ENCODE measurements at places on chromosomes 11 and 22.

DNA sequence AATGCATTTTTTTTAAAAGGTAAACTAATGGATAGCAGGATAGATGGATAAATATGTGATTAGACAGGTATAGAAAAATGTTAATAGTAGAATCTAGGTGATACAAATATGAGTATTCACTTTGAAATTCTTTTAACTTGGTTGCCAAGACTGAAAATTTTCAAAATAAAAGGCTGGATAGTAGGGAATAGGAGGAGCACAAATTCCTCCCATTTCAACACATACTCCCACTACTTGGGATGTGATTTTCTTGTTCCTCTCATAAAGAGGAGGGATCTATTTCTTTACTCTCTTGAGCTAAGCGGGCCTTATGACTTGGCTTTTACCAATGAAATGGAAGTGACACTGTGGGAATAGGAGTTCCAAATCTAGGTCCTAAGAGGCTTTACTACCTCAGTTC lies 35.9 kb downstream of the PIK3C2A start:
- DNase-seq, result no peak

GRCh38 chr11:36488096-36488495 lies 22.0 kb downstream of the TRAF6 start:
- no peak for DNase-seq

DNA sequence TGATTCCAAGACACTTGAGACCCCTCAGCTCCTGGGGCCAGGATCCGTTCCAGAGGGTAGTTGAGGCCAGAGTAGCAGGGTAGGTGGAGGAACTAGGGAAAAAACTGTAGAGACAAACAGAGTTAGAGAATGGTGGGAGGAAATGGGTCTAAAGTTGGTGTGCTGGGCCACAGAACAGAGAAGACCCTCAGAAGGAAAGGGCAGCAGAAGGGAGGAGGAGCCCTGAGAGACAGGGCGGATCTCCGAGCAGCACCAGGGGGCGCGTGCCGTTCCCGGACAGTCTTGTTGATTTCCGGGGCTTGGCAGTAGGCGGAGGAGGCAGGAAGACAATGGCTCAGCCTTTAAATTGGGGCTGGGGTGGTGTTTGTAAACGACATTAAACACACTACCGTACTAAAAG lies 2.4 kb upstream of the CECR2 start:
- no peak for DNase-seq

GRCh38 chr22:39279170-39279850 lies 34.5 kb upstream of the PDGFB start:
- DNase-seq, result no peak

GRCh38 chr11:79043726-79044125 lies 397.1 kb downstream of the TENM4 start:
- DNase-seq, result no peak

DNA sequence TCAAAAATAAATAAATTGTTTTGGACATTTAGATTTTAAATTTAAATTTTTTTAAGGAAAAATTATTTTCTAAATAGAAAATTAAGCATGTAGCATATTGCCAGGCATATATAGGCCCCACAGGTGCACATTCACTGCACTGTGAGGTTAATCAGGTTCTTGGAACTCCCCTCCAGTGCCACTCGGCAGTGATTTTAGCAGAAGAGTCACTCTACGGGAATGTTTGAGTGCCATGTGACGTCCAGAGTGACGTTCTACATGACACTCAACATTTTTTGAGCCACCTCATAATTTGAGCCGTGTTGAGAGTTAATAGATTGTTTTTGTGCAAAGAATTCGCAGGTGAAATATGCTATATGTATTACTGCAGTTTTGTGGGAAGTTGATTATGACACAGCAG lies 77.4 kb downstream of the SWAP70 start:
- no peak for DNase-seq

DNA sequence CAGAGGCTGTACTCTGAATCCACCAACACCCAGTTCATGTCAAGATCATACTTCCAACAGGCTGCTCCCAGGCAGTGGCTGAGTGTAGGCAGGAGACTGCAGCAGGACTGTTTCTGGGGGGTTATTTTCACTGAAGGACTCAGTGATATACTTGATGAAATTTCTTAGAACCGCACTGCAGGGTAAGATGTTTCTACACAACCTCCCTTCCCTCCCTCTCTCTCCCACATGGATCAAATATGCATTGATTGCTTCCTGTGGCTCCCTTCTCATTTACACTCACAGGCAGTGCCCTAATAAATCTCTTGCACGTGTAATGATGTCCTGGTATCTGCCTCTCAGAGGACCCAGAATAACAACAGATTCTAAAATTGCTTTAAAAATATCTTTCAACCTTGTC lies 251.3 kb upstream of the CCDC179 start:
- no peak for DNase-seq

GRCh38 chr11:44885065-44885810 lies 65.4 kb downstream of the TP53I11 start:
- no peak for DNase-seq

DNA sequence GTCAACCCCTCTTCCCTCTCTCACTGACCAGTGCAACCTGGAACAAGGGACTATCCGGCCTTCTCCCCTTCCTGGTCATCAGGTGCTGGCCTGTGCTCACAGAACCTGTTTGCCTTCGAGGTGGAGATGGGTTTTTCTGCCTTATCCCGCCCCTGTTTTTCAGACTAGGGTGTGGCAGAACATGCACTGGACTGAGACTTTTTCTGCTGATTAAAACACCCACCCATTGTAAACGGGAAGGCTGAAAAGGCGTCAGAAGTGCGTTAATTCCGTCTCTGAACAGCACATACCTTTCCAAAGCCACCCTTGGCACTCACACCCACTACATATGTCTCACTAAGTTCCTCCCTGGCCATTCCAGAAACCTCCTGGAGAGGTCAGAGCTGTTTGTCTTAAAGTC lies 4.4 kb upstream of the B3GNT6 start:
- no peak for DNase-seq

DNA sequence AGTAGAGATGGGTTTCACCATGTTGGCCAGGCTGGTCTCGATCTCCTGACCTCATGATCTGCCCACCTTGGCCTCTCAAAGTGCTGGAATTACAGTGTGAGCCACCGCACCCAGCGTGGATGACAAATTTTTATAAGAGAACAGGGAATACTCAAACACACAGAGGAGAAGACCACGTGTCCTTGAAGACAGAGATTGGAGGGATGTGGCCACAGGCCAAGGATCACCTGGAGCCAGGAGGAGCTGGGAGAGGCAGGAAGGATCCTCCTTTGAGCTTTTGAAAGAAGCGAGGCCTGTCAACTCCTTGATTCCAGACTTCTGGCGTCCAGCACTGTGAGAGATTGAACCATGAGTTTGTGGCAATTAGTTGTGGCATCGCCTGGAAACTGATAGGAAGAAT lies 1049.5 kb downstream of the TBC1D22A start:
- DNase-seq, result no peak

DNA sequence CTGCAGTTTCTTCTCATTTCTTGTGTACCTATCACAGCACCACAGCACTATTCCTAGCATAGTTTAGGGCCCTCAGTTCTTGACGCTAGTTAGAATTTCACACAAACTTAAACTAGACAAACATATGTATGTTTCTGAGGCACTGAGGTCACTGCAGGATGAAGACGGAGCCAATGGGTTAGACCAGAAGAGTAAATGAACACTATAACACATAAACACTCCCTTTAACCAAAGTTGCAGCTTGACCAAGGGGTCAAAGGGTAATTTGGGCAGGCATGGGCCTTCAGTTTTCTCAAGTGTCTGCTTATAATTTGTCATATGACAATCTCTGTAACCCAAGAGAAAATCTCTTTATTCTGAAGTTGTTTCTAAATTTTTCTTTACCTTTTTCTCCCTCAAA lies 12.9 kb upstream of the HBE1 start:
- DNase-seq, result no peak

- DNase-seq, result no peak
Measured at GRCh38 chr11:3162410-3163240, 2.5 kb downstream of the OSBPL5 start.
